ENCODE measurements at places on chromosomes 5 and 9.

GRCh38 chr5:169344629-169345028 is 43.7 kb upstream of the SLIT3 start:
- no peak for DNase-seq

- no peak for DNase-seq
These were observed 19.7 kb downstream of the C9orf85 start for GRCh38 chr9:71931166-71931565.

- no peak for DNase-seq
These were observed 1.1 kb upstream of the IL13 start for GRCh38 chr5:132656774-132657355.

DNA sequence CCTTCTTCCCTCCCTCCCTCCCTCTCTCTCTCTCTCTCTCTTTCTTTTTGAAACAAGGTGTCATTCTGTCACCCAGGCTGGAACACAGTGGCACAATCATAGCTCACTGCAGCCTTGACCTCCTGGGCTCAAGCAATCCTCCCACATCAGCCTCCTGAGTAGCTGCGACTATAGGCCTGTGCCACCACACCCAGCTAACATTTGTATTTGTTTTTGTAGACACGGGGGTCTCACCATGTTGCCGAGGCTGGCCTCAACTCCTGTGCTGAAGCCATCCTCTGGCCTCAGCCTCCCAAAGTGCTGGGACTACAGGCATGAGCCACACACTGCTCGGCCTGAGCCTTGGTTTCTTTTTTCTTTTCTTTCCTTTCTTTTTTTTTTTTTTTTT is 45.8 kb downstream of the PLPP7 start:
- DNase-seq = no peak

DNA sequence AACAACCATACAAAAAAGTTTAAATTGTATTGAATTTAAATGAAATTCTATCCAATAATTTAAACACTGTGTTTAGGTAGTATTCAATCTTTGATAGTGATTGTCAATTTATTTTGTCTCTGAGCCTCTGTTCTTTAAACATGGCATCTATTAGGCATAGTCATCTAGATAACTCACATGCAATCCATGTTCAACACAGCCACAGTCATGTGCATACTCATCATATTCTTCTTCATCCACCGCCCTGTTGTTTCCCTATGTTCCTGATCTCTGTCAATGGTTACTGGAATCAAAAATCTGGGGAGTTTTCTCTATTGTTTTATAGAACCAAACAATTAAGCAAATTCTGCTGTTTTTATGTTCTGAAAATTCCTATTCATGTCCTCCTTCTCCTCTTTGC is 521.1 kb upstream of the DAB2 start:
- DNase-seq = no peak

DNA sequence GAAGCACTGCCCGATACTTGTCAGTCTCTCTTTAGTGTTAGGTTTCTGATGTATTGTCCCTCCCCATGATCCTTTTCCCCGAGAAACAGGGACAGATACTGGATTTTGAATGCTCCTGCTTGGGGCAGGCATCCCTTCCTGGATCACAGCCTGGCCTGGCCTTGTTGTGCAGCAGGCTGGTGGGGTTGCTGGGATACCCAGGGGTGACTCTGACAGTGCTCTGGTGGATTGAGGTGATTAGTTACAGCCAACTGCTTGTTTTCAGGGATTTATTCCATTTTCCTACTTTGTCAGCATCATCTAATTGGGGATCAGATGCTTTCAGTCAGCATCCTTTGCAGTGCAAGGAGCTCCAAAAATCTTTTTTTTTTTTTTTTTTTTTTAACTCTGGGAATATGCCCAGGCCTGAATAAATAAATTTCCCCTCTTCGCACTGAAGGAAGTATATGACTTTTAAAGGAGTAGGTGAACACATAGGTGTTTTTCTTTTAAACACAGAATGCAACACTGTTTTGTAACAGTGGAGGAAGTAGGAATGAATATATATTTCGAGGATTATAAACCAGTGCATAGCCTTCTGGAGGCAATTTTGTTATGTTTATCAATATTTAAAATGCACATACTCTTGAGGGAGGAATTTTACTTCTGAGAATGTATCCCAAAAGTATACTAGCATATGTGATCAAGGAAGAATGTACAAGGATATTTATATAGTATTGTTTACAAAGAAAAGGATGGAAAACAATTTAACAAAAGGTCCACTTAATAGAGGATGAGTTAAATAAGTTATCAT is 127.3 kb upstream of the ELL2 start:
- DNase-seq = no peak

- DNase-seq = no peak
These were observed 20.1 kb downstream of the IL9 start for GRCh38 chr5:135875567-135875966.

- DNase-seq = no peak
These were observed 632.5 kb upstream of the ST8SIA4 start for GRCh38 chr5:101535626-101536025.

- no peak for DNase-seq
These were observed 1.3 kb downstream of the EEIG1 start for GRCh38 chr9:127979333-127980059.

DNA sequence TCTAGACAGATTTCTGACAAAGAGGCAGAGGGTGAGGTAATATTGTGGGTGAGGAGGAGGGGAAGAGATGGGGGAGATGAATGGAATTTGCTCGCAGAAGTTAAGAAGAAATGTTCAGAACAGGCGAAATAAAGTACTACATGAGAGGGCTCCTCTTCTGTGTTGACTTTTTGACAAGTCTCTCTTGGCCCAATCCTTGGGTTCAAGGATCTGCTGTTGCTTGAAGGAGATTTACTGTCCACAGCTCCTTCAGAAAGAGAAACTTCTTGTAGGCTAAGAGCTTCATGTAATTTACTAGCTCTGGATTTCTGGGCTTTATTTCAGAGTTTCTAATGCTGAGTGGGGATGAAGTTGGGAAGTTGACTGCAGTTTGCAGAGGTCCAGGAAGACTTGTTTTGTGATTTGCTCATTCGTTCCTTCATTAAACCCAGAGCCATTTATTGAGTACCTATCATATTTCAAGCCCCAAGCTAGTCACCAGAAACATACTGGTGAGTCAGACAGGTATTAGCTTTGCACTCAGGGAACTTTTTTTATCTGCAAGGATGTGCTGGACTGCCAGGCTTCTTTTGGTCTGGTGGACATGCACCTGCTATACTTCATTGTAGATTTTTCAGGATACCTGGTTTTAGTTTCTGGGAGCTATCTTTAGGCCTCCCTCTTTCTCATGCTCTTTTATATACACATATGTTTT is 402.9 kb upstream of the CLINT1 start:
- DNase-seq = no peak

- DNase-seq = no peak
These were observed 62.1 kb downstream of the CETN3 start for GRCh38 chr5:90347462-90347861.

DNA sequence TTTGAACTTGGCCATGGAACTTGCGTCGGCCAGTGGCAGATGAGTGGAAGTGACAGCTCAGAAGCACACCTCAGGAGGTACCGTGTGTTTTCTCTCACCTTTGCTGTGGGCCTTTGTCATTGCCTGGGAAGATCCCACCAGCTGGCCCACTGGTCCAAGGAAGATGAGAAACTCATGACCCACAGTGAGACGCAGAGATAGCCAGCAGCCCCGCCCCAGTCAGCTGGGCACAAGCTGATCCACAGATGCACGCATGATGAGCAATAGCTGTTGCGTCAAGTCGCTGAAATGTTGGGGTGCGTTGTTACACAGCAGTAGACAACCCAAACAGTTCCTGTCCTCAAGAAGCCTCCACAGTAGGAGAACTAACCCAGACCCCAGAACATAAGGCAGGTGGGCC is 30.8 kb upstream of the UNC5A start:
- no peak for DNase-seq

GRCh38 chr5:163309914-163310313 is 127.5 kb upstream of the CCNG1 start:
- no peak for DNase-seq

DNA sequence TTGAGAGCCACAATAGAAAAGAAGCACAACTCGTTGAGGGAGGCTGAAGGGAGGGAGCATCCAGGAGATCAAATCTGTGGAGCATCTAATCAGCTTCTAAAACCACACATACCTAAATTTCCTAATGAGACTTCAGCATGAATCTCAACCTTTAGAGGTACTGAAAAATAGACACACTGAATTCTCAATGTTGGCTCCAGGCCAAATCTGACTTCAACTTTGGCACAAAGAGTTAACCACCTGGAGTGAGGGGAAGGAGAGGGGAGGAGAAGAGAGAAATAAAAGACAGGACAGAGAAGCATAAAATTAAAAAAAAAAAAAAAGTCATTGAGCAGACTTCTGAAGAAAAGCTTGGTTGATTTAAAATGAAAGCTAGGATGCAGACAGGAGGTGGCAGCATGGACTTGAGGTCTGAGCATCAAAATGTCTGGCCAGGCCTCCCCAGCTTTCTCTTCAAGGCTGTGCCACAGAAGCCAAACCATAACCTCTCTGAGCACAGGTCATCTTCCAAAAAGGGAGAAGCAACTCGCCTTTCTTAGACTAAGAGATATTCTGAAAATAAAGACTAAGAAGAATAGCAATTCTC is 205.6 kb downstream of the DENND1A start:
- no peak for DNase-seq

DNA sequence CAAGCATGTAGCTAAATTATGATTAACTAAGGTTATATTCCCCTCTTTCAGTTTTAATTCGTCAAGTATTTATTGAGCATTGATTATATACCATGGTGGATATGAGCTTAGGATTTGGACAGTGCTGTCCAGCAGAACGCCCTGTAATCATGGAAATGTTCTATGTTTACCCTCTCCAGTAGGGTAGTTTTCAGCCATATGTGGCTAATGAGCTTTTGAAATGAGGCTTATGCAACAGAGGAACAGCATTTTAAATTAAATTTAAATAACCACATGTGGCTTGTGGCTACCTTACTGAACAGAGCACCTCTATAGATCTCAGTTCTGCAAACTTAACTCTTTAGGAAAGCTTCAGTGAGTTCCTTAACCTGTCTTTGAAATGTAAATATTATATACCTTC is 59.1 kb downstream of the JMY start:
- no peak for DNase-seq

DNA sequence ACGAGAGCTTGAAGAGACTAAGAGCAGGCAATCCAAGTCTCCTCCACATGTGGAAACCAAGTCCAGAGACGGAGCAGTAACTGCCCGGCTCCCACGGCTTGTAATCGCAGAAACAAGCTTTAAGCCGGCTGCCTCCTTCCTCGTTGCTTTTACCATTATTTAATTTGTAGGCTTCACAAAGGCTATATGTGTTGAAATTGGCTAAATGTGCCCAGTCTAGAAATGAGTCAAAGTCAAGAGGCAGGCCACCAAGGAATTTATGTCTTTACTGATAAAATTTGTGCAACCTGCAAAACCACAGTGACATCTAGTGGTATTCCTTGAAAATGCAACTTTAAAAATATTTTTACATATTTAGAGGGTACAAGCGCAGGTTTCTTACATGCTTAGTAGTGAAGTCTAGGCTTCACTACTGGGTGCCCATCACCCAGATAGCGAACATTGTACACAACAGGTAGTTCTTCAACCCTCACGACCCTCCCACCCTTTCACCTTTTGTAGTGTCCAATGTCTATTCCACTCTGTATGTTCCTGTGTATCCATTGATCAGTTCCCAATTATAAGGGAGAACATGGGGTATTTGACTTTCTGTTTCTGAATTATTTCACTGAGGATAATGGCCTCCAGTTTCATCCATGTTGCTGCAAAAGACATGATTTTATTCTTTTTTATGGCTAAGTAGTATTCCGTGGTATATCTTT is 33.5 kb upstream of the EBF1 start:
- peak; percentile 43 for DNase-seq

DNA sequence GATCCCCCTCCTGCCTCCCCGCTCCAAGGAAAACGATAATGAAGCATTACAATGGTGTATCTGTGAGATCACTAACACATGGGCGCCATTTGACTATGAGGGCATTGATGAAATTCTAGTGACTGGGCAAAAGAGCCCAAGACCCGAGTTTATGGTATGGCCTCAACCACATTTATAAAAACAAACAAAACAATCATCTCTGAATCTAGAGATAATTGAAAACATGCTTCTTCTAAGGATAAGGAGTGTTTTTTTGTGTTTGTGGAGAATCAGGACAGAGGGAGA is 100.9 kb upstream of the SEMA6A start:
- DNase-seq = no peak

GRCh38 chr5:149561848-149562247 is 10.6 kb upstream of the CSNK1A1 start:
- DNase-seq = no peak

DNA sequence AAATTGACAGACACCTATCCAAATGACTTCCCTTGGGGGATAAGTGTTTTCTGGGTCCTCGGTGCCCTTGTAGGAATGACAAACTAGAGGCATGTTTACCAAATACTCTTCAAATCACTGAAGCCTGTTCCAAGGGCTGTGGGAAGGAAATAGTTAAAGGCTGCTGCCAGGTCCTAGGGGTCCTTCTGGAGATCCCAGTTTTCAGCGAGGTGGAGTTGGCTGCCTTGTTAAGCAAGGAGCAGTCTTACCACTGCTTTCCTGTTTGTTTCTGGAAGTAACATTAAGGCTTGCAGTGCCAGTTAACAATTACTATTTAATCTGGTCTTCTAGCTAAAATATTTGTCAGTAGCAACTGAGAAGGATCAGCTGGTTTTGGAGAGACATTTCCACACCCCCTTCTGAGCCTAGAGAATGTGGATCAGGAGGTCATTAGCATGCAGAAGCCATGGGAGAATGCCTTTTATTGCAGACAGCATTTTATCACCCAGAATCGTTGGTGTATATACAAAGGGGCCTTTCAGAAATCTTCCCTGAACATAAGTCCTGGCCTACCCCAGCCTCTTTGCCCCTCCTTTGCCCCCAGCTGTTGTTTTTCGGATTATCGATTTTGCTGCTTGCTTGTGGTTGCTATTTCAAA is 238.8 kb downstream of the DMAC1 start:
- no peak for DNase-seq

GRCh38 chr9:113948891-113949570 is 72.9 kb downstream of the ZNF618 start:
- DNase-seq = no peak

GRCh38 chr5:172504701-172505402 is 50.5 kb upstream of the SH3PXD2B start:
- no peak for DNase-seq

Measured in CD4-positive, alpha-beta memory T cell (primary cell).